ENCODE measurements at places on chromosomes 6 and 20.

DNA sequence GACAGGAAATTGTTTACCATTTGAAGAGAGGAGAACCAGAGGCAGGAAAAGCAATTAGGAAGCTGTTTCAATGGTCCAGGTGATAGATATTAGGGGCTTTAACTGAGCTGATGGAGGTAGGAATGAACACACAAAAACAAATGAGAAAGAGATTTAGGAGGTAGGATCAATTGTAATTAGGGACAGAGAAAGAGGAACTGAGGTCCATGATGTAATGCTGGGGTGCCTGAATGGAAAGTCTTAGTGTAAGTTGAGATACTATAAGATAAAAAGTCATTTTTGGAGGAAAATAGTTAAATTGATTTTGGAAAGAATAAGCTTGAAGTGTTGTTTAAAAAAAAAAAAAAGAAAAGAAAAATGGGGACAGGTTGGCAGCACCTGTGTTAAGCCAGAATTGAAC is 58.5 kb upstream of the B3GAT2 start:
- DNase-seq: no peak

- no peak for DNase-seq
Observed at GRCh38 chr6:161417717-161418462, 144.0 kb upstream of the AGPAT4 start.

- DNase-seq: no peak
Observed at GRCh38 chr6:32082935-32083334, 26.2 kb downstream of the TNXB start.

DNA sequence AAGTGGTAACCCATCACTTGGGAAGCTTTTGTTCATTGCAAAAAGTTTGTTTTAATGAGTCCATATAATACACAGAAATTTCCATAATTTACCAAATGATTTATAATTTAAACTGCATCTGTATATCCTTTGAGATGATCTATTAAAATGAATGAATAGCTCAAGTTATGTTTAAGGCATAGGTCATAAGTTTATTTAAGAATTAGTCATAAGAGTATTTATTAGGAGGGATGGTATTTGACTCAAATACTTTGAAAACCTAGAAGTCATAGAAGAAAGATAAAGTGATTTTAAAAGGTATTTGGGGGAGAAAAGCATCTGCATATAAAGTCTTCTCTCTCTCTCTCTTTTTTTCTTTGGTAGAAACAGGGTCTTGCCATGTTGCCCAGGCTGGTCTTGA is 388.5 kb downstream of the CDKAL1 start:
- no peak for DNase-seq

GRCh38 chr20:34472246-34472925 is 43.8 kb upstream of the DYNLRB1 start:
- no peak for DNase-seq

GRCh38 chr6:12009876-12010634 is 2.1 kb upstream of the HIVEP1 start:
- DNase-seq: no peak

GRCh38 chr6:148716811-148717210 is 30.0 kb upstream of the UST start:
- DNase-seq: no peak

DNA sequence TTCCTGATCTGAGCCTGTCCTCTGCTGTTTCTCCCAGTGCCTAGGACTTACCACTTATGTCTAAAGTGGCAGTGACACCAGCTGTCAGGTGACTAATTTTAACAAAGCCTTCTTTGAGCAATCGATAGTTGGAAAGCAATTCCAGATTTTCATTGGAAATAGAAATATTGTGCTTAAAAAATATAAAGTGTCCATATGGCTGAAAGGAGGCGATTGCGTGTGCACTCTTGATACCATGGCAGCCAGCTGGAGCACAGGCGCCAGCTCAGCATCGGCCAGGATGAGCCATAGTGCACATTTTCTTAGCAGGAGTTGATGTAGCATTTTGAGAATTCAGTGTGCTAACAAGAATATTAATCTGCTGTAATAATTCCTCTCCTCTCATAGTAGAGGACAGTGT is 70.0 kb downstream of the LRRC1 start:
- no peak for DNase-seq

DNA sequence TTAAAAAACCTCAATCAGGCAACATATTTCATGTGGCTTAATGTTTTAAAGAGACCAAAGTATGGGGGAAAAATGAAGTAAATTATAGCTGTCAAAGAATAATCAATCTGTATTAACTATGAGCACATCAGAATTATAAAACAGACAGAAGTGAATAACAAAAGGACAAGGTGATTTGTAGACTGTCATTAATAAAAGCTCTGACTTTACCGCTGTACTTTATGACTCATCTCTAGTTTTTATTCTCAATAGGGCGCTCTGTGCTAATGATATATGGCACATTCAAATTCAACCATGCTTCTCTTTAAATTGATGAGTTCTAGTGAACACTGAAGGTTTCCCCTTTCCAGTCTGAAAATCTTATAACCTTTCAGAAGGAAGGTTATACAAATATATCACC is 72.0 kb downstream of the PREP start:
- no peak for DNase-seq

- DNase-seq: no peak
Observed at GRCh38 chr6:129267028-129267427, 384.1 kb downstream of the LAMA2 start.

GRCh38 chr6:110895907-110896608 is 21.5 kb downstream of the AMD1 start:
- DNase-seq: no peak

GRCh38 chr6:145546265-145546664 is 189.1 kb downstream of the EPM2A start:
- no peak for DNase-seq

DNA sequence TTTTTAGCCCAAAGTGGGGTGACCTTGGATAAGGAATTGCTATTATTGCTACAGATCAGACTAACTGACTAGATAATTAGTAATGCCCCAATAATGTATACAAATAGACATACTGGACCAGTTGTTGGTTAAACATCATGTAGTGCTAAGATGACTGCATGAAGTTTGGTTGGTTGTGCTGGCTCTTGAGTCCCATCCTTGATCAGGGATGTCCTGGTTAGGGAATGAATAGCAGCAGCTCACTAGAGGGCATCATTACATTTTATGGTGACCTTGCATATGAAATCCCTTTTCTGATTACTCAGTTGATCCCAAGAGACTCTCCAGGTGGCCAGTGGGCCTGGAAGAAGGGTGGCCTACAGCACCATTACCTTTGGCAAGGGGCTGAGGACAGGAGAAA is 10.9 kb downstream of the TPBG start:
- DNase-seq: no peak

DNA sequence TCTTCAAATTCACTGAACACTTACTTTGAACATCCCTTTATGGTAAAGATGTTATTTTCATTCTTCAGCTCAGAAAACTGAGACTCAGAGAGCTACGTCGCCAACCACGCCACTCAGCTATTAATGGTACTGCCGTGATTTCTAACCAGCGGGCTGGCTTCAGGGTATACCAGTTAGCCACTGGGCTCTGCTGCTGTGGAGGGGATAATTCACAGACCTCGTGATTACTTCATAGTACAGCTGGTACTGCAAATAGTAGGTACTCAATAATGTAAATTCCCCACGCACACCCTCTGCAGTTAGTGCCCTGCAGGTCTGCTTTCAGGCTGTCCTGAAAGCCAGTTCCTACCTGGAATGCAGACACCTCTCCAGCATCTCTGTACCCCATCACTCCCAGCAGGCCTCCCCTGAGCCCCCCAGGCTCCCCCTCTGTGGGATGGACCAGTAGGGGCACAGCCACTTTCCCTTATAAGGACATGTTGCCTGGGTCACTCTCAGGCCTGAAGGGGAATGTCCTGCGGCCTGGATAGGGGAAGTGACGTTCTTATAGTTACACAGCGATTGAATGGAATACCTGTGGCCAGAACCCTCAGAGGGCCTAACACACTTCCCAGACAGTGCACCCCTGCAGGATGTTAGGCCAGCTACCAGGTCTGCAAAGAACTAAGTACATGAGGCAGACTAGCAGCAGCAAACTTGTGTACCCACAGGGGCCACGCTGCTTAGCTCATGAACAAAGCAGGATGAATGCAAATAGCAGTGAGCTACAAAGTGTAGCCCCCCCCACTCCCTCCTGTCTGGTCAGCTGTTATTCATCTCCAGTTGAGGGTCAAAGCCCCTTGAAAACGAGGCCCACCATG is 1.3 kb upstream of the OCSTAMP start:
- no peak for DNase-seq

DNA sequence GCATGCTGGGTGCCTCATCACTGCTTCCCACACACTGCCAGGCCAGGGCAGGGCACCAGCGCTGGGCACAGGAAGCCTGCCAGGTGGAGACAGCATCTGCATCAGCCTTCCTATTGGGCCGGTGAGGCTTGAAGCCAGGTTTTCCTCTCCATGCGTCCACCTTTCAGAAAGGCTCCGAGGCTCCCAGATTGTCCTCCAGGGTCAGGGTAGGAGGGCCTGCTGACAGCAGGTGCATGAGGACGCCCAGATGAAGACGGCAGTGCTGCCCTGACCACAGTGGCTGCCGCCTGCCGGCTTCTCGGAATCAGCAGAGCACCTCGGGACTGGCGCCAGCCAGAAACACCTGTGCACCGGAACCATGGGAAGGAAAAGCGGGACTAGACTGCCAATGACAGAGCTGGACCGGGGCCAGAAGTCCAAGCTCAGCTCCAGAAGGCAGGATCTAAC is 170.5 kb upstream of the CST7 start:
- DNase-seq: no peak
